ENCODE measurements at places on chromosomes 1 and 21.

- no peak for DNase-seq
Observed at GRCh38 chr1:183365676-183366075, 52.5 kb downstream of the NMNAT2 start.

- DNase-seq = no peak
Observed at GRCh38 chr1:181184621-181185020, 96.1 kb downstream of the IER5 start.

GRCh38 chr1:167145965-167146364 is 52.1 kb downstream of the STYXL2 start:
- DNase-seq = no peak

DNA sequence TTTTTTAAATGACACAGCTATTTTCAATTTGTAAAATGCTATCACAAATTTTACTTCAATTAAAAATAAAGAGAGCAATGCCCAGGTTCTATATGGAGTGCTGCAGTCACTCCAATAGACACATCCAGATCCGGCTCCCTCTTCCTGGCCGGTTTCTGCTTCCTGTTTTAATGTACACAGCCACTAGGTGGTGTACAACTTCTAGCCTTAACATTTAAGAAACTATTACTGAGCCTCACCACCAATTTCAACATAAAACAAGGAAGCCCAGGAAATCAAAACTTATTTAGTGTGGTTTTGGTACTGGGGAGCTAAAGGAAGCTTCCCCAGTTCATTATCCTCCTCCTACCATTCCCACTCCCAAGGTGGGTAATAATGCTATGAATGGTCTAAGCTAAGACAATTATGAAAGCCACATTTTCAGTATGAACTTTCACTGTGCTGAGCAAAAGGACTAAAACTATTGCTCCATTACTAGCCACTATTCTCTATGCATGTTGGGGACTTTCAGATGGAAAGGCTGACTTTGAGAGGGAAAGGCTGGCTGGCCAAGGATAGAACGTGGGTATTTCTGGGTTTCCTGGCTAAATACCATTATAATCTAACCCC is 25.5 kb upstream of the MTMR11 start:
- peak; percentile 92 for DNase-seq

DNA sequence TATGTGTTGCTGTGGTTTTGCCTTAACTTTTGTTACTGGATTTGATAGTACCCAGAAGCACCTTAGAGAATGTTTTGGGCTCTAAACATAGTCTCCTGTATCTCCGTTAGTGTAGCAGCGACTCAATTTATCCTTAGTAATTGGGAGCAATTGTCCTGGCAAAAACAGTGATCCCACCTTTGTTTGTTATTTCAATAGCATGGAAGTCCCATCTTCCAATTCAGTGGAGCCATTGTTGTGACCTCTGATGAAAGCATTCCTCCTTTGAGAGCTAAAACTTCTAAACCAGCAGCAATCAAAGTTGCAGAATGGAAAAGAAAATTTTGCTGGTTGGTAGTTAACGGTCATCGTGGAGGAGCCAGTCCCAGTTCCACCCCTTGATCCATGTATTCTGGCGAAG is 34.7 kb downstream of the RTCA start:
- DNase-seq = no peak

DNA sequence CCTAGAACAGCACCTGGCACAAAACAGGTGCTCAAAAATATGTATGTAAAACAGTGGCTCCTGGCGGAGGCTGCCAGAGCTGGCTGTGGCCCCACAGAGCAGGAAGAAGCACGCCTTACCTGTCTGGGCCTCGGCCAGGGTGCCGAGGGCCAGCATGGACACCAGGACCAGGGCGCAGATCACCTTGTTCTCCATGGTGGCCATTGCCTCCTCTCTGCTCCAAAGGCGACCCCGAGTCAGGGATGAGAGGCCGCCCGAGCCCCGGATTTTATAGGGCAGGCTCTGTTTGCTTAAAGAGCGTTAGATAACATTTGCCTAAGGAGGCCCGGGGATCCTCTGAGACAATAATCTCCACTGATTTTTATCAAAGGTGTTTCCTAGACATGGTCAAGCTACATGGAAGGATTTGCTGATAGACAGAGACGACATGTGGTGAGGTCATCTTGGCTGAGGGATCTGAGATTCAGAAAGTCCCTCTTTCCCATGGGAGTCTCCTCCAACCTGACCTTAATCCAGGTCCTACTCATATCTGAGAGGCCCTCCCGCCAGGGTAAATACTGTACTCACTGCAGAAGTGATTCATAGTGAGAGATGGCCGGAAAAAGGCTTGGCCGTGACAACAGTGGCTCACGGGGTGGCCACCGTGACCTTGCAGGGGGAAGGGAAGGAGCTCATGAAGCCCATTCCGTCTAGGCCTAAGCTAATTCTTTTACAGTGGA is at the start of gene TFF1:
TSS of gene TFF1 (minus strand) at position 244 of the 719 bp plus-strand sequence. CDS start at position 204, 40 bp downstream.
- no peak for DNase-seq

GRCh38 chr1:1272341-1273208 is 1.1 kb downstream of the UBE2J2 start:
- DNase-seq = no peak

- no peak for DNase-seq
Observed at GRCh38 chr1:210123383-210123782, 109.2 kb upstream of the SERTAD4 start.

DNA sequence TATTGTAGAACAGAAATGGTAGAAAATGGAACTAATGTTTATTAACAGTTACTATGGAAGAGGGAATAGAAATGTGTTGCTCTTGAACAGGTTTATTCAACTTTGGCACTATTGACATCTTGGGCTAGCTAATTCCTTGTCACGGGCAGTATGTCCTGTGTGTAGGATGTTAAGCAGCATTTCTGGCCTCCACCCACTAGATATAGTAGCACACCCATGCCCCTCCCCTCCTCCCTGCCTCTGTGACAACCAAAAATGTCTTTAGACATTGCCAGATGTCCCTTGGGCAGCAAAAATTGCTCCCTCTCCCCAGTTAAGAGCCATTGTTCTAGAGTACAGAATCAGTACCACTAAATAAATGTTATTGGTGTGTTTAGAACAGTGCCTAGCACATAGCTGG is 91.4 kb upstream of the TPTE start:
- no peak for DNase-seq

GRCh38 chr1:215583185-215583749 is 16.2 kb downstream of the KCTD3 start:
- no peak for DNase-seq

- DNase-seq = peak; percentile 91
Observed at GRCh38 chr1:71414179-71414578, 333.3 kb upstream of the ZRANB2 start.

GRCh38 chr1:231973830-231974229 is 347.2 kb downstream of the DISC1 start:
- peak; percentile 63 for DNase-seq

- DNase-seq = no peak
Observed at GRCh38 chr1:109816975-109817535, 53.3 kb upstream of the EPS8L3 start.

- no peak for DNase-seq
Observed at GRCh38 chr21:38577887-38578286, 79.6 kb upstream of the ERG start.

- no peak for DNase-seq
Observed at GRCh38 chr1:36524359-36525062, 41.8 kb upstream of the CSF3R start.

- DNase-seq = no peak
Observed at GRCh38 chr1:147117109-147117508, 55.2 kb downstream of the PRKAB2 start.

DNA sequence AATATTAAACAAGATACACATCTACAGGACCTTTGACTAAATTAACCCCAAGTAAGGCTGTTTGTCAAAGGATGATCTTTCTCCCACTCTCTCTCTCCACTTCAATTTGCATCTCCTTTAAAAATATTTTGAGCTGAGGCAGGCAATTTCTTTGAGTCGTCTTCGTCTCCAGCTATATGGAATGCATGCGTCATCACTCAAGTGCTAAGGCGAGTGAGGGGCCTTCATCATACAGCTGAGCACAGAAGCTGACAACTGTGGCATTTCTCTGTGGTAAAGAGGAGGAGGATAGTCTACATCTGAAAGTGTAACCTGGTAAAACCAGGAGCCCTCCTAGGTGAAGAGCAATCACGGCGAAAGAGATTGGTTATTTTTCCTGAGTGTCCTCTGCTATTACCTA is 7.6 kb downstream of the EPHX4 start:
- DNase-seq = no peak

DNA sequence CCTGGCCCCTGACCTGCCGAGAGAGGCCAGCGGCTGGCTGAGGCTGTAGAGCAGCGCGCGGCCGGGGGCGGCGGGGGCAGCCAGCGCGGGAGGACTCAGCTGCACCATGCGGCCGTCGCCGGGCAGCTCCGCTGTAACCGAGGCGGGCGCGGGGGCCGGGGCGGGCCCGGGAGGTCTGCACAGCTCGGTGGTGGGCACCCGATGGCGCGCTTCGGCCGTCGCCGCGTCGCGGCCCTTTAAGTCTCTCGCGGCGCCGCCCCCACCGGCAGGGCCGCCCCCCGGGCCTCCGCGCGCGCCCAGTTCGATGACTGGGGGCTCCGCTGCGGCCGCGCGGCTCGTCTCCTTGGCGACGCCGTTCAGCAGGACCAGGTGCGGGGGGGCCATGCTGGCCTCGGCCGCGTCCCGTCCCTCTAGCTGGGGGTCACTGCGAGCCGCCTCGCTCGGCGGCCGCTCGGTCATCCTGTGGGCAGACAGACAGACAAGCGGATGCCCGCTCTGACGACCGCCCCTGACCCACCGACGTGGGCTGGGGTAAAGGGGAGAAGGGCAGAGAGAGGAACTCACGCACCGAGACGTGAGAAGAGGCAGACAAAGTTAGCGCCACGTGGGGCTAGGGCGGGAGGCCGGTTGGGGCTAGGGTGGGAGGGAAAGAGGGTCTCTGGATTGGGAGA is 6.5 kb downstream of the TAL1 start:
- DNase-seq = peak; percentile 28

- peak; percentile 14 for DNase-seq
Observed at GRCh38 chr1:230778916-230779590, 31.9 kb downstream of the CAPN9 start.

- DNase-seq = no peak
Observed at GRCh38 chr21:45251635-45252447, 35.9 kb downstream of the POFUT2 start.

Data from OCI-M1 (cell line).